Body of pancreas (tissue), 4 donors: ENCODE measurements at places on chromosomes 12 and 14. TPM values are rescaled to one million over a fixed set of nuclear protein-coding genes. Genes with fewer than 3 reads are reported as not detected.

KCNA1 gene
- total RNA-seq: under 0.01 TPM

KRT7 gene
- total RNA-seq: 69.2 TPM

ZFYVE1 gene
- 16.8 TPM for total RNA-seq

CD69 gene
- total RNA-seq: 3.1 TPM

- peak; percentile 54 for DNase-seq
These were observed 142.7 kb downstream of the RAD51B start for GRCh38 chr14:67962215-67962644.

GRCh38 chr12:1791104-1791841, 29.1 kb upstream of the LRTM2 start:
- DNase-seq: peak; percentile 84

- no peak for DNase-seq
These were observed 49.0 kb downstream of the CACNA1C start for GRCh38 chr12:2101771-2102170.

- no peak for DNase-seq
These were observed 6.0 kb downstream of the STYX start for GRCh38 chr14:52735921-52736489.

DNA sequence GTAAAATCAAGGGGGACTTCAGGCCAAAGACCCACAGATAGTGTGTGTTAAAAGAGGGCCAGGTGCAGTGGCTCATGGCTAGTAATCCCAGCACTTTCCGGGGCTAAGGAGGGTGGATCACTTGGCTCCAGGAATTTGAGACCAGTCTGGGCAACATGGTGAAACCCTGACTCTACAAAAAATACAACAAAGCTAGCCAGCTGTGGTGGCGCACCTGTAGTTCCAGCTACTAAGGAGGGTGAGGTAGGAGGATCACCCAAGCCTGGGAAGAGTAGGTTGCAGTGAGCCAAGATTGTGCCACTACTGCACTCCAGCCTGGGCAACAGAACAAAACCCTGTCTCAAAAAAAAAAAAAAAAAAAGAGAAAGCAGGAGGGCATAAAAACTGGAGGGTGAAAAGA, 8.5 kb downstream of the VCPKMT start:
- peak; percentile 19 for DNase-seq

DNA sequence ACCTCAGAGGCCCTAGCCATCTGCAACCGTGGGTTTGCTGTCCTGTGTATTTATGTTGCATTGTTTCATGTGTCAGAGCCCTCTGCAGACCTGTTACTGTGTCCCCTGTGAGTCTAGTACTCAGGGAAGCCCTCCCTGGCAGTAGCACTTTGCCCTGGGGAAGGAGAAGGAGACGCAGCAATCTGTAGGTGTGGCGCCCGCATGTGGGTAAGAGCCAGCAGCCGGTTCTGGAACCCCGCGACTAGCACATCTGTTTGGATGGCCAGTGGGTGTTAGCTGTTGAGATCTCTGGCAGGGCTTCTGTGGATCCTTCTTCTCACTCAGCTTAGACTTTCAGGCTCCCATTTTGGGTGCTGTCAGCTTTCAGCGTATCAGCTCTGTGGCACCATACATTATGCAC, 57.0 kb downstream of the TECPR2 start:
- no peak for DNase-seq

DNA sequence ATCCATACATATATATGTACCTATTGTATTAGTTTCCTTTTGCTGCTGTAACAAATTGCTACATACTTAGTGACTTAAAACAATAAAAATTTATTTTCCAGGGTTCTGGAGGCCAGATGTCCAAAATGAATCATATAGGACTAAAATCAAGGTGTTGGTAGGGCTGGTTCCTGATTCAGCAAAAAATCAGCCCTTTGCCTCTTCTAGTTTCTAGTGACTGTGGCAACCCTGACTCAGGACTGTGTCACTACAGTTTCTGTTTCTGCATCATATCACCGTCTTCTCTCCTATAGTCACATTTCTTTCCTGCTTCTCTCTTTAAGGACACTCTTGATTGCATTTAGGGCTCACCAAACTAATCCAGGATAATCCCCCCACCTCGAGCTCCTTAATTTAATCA, 386.3 kb upstream of the TBX3 start:
- DNase-seq: no peak
